ENCODE measurements at places on chromosomes 11 and 22.
A peak's percentile ranks its signal among the peaks of the same experiment; 100 is the strongest.

GRCh38 chr11:12536566-12536965 is 137.7 kb upstream of the TEAD1 start:
- no peak for DNase-seq

- peak; percentile 2 for DNase-seq
Observed at GRCh38 chr22:50545522-50546325, at the start of gene KLHDC7B. Gene KLHDC7B, plus strand, starts transcription at chr22:50545899. Its CDS starts 345 bp downstream, at chr22:50546244.

GRCh38 chr11:58813693-58814092 is 30.8 kb downstream of the GLYATL2 start:
- no peak for DNase-seq

- DNase-seq = no peak
Observed at GRCh38 chr11:121237686-121238658, 54.6 kb upstream of the SC5D start.

DNA sequence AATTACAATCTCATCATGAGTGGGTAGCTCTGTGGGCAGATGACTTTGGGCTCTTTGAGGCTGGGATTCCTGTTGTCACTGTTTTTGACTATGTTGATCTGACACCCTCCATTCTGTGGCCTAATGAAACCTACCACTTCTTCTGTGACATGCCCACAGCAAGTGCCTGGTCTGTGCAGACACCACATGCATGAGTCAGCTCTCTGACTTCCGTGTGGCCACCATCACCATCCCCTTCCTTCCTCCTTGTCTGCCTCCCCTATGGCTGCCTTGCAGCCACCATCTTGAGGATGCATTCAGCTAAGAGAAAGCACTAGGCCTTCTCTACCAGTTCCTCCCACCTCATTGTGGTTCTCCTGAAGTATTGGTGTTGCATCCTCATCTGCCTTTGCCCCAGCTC is 15.3 kb upstream of the OR10V1 start:
- DNase-seq = peak; percentile 26

Measured in AML-193 (cell line).